ENCODE measurements at places on chromosomes 12 and 14.
A peak's percentile ranks its signal among the peaks of the same experiment; 100 is the strongest.

GRCh38 chr12:4045786-4046494 lies 172.7 kb upstream of the PARP11 start:
- no peak for DNase-seq

- no peak for DNase-seq
Observed at GRCh38 chr12:115255257-115255656, 571.3 kb upstream of the TBX3 start.

DNA sequence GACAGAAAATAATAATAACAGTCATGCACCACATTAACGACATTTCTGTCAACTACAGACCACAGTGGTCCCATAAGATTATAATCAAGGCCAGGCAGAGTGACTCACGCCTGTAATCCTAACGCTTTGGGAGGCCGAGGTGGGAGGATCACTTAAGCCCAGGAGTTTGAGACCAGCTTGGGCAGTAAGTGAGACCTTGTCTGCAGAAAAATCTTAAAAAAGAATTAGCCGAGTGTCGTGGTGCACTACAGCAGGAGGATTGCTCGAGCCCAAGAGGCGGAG lies 8.6 kb downstream of the NAB2 start:
- no peak for DNase-seq

DNA sequence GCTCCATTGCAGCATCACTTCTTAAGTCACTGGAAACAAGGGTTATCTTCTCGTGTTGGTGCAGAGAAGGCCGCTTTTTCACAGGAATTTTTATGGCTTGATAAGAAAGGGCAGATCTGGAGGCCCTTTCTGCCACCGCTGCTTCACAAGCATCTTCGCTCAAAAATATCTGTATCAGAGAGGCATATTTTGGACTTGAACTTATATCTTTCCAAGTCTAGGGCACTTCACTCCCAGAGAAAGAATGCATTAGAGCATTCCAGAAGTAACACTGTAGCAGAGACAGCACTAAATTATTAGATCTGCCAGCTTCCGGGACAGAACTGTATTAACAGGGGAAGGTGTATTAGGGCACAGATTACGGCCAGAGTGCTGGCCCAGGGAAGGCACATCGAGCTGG lies 151.7 kb upstream of the AMIGO2 start:
- DNase-seq, result no peak

DNA sequence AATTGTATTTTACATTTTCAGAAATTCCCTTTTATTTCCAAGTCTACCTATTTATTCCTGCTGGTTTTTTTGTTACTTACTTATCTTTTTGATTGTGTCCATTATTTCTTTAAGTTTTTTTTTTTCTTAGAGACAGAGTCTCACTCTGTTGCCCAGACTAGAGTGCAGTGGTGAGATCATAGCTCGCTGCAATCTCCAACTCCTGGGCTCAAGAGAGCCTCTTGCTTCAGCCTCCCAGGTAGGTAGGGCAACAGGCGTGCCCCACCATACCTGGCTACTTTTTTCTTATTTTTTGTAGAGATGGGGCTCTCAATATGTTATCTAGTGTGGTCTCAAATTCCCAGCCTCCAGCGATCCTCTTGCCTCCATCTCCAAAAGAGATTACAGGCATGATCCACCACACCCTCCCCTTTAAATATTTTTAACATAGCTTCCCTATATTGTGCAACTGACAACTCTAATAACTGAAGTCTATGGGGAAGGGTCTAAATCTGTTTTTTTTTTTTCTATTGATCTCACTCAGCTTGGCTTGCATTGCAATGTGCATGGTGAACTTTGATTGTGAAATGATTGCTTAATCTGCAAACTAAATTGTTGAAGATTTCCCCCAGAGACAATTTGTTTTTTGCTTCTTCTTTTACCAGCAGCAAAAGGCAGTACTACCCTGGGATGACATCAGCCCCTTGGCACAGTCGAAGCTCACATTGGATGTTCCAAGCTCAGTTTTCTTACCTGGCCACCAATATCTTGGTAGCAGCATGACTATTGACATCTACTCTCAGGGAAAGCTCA lies 25.7 kb upstream of the COCH start:
- no peak for DNase-seq

GRCh38 chr12:53523131-53523530 lies 15.8 kb upstream of the NPFF start:
- no peak for DNase-seq

- peak; percentile 80 for DNase-seq
Observed at GRCh38 chr12:2877047-2877952, at the start of the genes FOXM1 and RHNO1. TSS of gene FOXM1 (minus strand) at chr12:2877174. CDS start at chr12:2874478, 2,696 bp downstream. TSS of gene RHNO1 (plus strand) at chr12:2877223. CDS start at chr12:2885367, 8,144 bp downstream.

DNA sequence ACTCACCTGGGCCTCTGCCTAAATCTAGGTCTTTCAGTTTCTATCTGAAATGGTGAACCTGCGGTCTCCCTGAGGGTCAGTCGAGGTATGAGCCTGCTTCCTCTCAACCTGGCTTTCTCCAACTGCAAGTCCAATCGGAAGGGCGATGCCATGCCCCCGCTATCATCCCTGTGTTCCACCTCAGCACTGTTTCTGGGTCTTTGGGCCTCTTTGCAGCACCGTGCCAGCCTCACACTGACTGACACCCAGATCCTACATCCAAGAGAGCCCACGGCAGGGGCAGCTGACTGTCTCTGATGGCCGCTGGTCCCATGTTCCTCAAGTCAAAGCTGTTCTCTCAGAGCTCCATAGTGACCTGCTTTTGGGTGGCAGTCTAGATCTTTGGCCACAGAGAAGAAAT lies 120.7 kb downstream of the PAPOLA start:
- DNase-seq, result no peak

- no peak for DNase-seq
Observed at GRCh38 chr12:39161465-39162085, 256.2 kb upstream of the CPNE8 start.

DNA sequence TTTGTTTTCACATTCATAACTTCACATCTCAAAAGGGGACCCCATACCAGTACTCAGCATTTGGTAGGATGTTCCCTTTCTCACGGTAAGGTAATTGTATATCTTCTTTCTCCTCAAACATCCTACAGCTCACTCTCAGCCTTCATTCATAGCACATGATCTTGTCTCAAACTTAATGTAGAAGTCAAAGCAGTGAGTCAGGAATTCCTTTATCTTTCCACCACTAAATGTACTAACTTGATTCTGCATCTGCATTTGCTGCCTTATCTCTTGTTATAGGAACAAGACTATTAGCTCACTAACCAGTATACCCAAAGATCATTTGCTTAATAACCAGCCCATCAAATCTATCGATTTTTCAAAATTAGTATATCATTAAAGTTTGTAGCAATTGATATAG lies 22.9 kb downstream of the CPSF2 start:
- no peak for DNase-seq

GRCh38 chr14:45633220-45633984 lies 380.4 kb upstream of the MIS18BP1 start:
- DNase-seq, result no peak

- DNase-seq, result peak; percentile 64
Observed at GRCh38 chr12:57086493-57087009, 2.4 kb upstream of the NAB2 start.

- no peak for DNase-seq
Observed at GRCh38 chr14:50999726-51000125, 55.4 kb upstream of the PYGL start.

GRCh38 chr14:54177641-54178621 lies 218.9 kb upstream of the CDKN3 start:
- no peak for DNase-seq

DNA sequence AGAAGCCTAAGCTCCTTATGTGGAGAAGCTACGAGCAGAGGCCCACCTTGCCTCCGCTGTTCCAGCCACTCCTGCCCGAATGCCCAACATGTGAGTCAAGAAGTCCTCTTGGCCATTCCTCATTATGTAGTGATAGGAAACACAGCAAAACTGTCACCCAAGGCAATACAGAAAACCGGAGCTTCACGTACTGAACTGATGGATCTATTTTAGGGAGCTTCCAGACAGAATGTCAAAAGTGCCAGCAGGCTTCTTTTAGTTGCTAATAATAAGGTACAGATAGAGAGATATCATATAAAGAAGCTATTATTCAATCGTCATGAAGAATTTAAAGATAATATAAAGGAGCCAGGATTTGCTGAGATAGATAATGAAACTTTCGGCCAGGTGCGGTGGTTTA lies 91.6 kb upstream of the SYT10 start:
- no peak for DNase-seq

GRCh38 chr12:90851800-90852718 lies 102.9 kb downstream of the CCER1 start:
- DNase-seq, result no peak

Measured in stimulated activated CD4-positive, alpha-beta T cell treated with anti-CD3 and anti-CD28 coated beads, Interleukin-1b, Interleukin-23, amount 100 ng/mL, for 4 hours (primary cell).